CD4-positive, alpha-beta T cell (primary cell): ENCODE measurements at places on chromosomes 7 and 10.

DNA sequence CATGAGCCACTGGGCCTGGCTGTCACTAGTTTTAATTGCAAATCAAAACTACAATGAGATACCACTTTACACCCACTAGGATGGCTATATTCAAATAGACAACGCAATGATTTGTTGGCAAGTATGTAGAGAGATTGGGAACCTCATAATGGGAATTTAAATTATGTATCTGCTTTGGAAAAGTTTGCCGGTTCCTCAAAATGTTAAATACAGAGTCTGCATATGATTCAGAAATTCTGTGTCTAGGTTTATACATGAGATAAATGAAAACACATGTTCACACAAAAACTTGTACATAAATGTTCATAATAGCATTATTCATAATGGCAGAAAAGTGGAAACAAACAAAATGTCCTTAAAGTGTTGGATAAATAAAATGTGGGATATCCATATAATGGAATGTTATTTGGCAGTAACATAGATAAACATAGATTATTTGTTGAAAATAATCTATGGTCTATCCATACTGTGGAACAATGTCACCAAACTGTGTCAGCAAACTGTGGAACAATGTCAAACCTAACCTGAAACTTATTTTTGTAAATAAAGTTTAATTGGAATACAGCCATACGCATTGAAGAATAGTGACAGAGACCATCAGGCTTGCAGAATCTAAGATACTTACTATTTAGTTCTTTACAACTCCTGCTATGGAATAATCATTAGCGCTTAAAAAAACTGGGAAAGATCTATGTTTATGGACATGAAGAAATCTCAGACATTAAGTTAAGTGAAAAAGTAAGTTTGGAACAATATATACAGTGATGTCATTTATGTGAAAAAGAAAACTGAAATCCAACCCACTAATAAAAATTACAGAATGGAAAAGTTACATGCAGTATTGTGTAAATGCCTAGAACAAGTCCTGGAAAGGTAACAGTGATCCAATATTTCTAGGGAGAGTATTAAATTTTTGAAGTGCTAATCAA is 70.9 kb downstream of the CCDC7 start:
- no peak for DNase-seq

GRCh38 chr10:132924046-132924952 is 18.1 kb downstream of the CFAP46 start:
- no peak for DNase-seq

DNA sequence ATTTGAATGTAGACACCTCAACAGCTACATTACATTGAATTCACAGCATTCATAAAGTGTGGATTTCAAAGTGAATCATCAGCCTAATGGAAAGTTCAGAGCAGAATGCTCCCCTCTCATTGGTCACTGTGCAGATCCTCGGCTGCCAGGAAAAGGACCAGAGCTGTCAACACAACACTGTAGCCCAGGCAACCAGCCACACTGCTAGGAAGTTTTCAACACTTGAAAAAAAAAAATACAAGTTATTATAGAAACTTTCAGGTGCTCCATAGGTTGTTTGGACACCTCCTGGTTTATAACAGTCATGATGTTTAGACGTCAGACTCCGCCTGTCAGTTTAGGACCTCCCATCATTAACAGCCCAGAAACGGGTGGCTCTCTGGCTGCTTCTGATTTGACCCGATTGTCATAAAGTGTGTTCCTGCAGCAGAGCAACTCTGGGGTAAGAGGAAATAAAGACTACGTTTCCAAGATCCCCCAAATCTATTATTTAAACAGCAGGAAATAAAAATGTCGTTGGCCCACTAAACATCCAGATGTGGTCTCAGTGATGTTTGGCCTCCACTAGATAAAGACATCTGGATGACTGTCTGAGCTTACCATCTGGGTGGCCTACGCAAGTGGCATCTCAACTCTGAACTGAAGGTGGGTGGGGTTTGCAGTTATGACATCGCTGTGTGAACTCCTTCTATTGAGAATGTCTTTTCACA is 117.4 kb downstream of the CABCOCO1 start:
- DNase-seq: no peak

DNA sequence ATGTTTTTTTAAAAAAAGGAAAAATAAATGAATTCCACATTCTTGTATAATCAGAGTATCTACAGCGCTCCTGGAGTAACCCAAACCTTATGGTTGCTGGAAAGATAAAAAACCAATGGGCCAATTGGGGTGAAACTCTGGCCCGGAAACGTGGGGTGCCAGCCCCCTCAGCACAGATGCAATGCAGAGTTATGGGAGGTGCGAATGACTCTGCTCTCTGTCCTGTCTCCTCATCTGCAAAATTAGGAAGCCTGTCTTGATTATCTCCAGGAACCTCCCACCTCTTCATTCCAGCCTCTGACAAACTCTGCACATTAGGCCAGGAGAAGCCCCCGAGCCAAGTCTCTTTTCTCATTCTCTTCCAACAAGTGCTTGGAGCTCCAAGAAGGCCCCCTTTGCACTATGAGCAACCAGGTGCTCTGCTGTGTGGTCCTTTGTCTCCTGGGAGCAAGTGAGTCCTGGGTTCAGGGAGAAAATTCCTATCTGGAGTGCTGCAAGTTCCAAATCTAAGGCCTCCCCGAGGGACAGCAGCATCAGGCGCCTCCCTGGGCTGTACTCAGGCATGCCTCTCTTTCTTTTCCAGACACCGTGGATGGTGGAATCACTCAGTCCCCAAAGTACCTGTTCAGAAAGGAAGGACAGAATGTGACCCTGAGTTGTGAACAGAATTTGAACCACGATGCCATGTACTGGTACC is 130.5 kb upstream of the PRSS1 start:
- no peak for DNase-seq

DNA sequence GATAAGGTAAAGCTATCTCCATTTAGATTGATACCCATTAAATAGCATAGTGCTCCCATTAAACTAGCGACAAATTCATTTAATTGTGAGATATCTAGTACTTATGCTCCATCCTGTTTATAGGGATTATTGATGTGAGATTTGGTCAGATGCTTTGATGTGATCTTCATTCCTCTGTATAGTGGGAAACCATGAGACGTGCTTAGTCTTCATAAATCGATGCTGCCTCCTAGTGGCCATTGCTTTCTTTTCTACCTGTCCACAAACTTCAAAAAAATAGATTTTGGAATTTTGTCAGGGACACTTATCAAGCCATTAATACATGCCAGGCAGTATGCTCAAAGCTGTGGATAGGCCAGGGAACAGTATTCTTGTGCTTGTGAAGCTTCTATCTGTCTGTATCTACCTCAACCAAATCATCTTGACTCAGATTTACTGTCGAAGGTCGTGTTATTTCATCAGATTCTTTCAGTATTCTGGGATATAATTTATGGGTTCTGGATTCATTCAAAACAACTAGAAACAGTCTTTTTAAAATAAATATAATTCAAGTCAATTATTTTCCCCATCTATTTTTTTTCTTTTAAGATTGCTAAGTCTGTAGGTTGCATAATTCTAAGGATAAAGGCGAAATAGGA is 12.0 kb downstream of the LSM8 start:
- DNase-seq: peak; percentile 44

GRCh38 chr10:44977287-44978212 is 1.1 kb downstream of the DEPP1 start:
- no peak for DNase-seq

DNA sequence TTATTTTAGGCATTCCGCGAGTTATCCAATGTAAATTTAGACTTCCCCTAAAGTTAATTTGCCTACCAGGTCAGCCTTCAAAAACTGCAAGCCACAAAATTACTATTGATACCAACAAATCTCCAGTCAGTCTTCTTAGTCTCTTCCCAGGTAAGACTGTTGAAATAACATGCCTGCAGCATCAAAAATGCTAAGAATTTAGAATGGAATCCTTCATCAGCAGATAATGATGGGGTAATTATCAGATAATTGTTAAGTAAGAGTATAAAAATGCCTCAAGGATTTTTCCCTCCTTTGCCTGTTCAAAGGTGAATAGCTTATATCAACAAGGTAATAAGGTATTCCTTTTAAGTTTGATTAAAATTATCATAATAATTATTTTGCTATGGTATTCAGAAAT is 228.5 kb downstream of the BBS9 start:
- no peak for DNase-seq

- DNase-seq: no peak
These were observed 59.0 kb downstream of the PRR15 start for GRCh38 chr7:29622335-29623265.

DNA sequence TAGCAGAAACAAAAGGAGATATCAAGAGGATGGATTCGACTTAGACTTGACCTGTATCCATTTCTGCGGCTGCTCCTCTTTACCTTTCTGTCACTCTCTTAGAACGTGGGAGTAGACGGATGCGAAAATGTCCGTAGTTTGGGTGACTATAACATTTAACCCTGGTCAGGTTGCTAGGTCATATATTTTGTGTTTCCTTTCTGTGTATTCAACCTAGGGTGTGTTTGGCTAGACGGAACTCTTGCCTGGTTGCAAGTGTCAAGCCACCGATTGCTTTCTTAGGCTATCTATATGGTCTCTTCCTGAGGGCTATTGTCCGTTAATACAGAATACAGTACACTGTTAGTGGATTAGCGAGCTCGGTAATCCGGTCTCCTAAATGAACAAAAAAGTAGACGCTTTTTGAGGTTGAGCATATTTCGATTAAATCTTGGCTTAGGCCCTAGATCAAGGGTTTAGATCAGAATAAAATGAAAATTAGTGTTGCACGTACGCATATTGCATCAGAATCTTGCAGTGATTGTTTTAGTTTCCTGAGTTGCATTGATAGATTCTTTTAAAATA is 1.2 kb downstream of the PTEN start:
- no peak for DNase-seq
